Activated naive CD8-positive, alpha-beta T cell treated with anti-CD3 and anti-CD28 coated beads, Interleukin-2, amount 50 U/mL, for 24 hours (primary cell): ENCODE measurements at places on chromosomes 16 and 17.

DNA sequence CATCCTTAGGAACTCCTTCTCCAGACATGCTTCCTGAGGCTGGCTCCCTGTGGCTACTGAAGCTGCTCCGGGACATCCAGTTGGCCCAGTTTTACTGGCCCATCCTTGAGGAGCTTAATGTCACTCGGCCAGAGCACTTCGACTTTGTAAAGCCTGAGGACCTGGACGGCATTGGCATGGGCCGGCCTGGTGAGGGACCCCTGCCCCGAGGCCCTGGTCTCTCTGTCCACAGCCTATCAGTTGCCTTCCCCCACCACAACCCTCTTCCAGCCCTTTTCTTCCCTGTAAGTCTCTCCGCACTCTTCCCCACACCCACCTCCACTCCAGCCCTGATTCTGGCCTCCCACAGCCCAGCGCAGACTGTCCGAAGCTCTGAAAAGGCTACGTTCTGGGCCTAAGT, 2.0 kb downstream of the TNK1 start:
- DNase-seq, result no peak

DNA sequence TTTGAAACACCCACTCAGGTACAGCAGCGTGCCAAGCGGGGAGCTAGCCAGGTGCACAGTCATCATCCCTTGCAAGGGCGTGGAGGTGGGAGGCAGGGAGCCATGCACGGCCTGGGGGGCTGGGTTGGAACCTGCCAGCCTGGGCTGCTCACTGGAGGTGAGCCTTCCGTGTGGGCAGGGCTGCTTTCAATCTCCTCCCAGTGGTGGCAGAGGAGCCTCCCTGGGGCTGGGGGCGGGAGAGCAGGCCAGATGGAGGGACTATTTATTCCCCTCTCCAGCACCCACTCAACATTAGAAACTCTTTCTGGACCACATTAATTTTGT, 90.3 kb downstream of the KATNIP start:
- no peak for DNase-seq

- DNase-seq, result no peak
These were observed 5.5 kb upstream of the DNAI2 start for GRCh38 chr17:74268558-74268957.

GRCh38 chr17:5686074-5686635, 101.8 kb upstream of the NLRP1 start:
- DNase-seq, result no peak

GRCh38 chr16:86375364-86375763, 135.0 kb upstream of the FOXF1 start:
- no peak for DNase-seq

GRCh38 chr16:50666658-50667496, 14.2 kb downstream of the SNX20 start:
- peak; percentile 61 for DNase-seq

- DNase-seq, result no peak
These were observed 59.2 kb downstream of the ATP2C2 start for GRCh38 chr16:84427553-84427952.

- DNase-seq, result no peak
These were observed 22.9 kb downstream of the PRCD start for GRCh38 chr17:76562734-76563148.

DNA sequence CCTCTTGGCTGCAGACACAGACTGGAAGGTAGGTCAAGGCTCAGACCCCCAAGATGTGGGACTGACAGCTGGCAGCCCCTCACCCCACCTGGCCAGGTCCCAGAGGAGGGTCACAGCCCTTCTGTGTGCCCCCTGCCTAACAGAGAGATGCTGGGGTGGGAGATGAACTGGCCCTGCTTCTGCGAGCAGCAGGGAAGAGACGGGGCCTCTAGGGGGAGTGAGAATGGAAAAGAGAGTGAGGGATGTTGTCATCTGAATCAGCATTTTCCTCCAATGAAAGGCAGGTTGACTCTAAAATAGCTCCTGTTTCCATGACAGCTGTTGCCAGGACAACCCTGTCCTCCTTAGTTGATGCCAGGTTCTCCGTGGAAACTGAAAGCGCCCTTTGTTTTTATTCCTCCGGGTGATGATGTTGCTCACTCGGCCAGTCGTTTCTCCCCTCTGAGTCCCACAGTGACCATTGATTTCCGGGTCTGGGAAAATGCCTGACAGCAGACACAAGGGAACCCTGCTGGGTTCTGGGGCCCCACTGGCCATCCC, 4.9 kb upstream of the NDRG4 start:
- peak; percentile 76 for DNase-seq

DNA sequence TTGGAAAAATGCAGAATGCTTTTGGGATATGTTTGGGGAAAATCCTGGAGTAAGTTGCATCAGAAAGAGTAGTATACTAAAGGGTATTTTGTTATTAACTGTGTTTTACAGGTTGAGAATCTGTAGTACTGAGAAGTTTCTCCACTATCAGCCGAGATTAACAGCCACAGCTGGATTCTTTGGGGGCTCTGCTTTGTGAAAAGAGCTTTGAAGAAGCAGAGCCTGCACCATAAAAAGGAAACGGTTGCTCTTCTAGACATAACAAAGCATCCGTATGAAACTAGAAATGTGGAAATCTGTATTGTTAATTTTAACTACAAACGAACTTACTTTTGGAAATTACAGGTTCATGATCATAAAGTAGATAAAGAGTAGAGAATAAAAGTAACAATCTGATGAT, 5.3 kb downstream of the NLK start:
- no peak for DNase-seq

- no peak for DNase-seq
These were observed 4.9 kb downstream of the THRA start for GRCh38 chr17:40067710-40068109.

DNA sequence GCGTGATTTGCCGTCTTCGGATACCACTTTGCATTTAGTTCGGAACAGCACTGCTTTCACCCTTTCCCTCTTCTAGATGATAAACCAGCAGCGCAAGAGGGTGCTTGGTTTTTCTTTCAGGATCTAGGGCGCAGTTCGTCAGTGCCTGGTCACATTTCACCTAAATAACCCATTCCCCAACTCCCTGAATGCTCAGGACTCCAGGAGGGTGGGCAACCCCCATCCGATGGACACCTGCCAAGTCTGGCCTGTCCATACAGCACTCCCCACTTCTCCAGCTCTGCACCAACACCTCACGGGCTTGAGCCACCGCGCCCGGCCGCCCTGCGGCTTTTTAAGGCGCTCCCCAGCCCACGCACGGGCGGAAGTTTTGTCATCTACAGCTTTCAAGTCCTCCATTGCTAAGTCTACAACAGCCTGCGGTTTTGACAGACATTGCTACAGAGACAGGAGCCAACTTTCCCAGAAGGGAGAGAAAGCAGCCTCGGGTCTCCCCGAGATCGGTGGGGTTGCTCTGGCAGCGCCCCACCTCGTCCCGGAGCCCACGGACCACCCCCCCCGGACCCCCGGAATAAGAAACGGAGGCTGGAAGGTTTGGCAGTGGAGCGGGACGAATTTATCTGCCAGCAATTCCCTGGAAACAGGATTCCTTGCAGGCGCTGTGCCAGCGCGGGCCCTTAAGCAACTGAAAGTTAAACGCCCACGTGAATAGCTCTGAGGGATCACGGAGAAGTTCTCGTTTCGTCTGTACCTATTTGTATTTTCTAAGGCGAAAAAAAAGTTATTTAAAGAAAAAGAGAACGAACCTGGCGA, 38.6 kb upstream of the SLFN13 start:
- peak; percentile 88 for DNase-seq

DNA sequence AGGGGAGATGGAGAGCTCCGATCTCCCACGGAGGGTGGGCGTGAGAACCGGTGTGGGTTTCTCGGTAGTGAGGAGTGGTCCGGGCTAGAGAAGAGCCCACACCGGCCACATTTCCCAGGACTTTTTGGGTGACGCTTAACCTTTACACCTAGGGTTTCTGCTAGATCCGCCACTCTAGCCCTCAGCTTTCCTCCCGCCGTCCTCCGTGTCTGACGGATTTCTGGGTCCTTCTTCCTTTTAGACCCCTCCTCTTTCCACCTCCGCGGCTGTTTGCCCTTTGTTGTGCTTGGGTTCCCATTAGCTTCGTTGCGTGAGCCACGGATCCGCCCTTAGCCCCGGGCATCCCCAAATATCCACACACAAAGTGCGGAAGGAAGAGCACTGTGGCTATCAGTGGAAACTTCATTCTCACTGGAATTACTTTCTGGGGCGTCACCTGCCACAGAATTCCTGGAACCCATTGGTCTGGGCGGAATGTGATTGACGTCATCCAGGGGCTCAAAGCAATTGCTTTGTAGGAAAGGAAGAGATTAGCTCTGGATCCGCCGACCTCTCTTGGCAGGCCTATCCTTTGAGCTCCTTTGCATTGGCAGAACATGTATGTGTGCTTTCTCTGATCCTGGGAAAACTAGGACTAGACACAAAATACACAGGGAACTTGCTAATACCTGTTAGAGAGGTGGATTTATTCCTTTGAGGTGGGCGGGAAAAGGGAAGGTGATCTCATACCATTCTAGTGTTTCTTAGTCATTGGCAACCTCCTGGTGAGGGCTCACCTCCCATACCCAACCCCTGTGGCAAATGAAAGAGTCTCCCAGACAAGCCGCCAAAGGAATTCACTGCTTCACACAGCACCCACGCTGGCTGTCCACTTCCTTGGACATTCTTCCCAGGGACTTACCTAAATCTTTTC, 654 bp downstream of the TNFAIP1 start:
- DNase-seq, result peak; percentile 45
